Activated CD8-positive, alpha-beta memory T cell treated with anti-CD3 and anti-CD28 coated beads for 1 hour (primary cell): ENCODE measurements at places on chromosomes 13 and 19.

GRCh38 chr19:6586056-6586455 lies 4.9 kb downstream of the CD70 start:
- no peak for DNase-seq

GRCh38 chr13:31956980-31957644 lies 74.5 kb upstream of the FRY start:
- DNase-seq = no peak

DNA sequence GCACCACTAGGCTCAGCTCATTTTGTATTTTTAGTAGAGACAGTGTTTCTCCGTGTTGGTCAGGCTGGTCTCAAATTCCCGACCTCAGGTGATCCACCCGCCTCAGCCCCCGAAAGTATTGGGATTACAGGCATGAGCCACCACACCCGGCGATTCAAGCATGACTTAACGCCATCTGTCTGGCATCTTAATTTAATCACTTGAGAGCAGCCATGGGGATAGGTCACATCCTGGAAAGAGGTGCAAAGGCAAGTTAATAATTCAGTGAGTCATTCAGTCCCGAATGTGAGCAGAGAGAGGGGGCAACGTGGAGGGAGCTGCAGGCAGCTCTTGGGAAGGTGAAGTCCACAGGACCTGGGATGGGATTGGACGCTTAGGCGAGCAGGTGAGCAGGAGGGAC lies 31.7 kb upstream of the USP29 start:
- DNase-seq = no peak

DNA sequence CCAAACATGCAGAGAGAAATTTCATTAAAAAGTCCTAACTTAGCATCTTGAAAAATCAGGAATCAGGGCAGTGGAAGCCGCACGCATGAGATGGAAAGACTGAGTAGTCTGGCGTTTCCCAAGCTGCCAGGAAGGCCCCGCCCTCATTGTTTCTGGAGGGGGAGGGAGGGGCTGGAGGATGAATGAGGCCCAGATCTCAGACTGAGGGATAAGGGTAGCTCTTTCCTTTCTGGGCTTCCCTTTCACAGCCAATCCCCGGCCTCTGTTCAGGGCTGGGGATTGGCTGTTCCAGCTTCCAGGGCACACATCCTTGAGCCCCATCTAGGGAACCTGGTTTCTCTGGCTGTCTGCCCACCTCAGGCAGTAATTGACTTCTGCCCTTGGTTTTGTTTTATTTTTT lies 7.3 kb downstream of the C19orf53 start:
- DNase-seq = no peak

- no peak for DNase-seq
Observed at GRCh38 chr13:36131931-36132297, 732 bp upstream of the DCLK1 start.

DNA sequence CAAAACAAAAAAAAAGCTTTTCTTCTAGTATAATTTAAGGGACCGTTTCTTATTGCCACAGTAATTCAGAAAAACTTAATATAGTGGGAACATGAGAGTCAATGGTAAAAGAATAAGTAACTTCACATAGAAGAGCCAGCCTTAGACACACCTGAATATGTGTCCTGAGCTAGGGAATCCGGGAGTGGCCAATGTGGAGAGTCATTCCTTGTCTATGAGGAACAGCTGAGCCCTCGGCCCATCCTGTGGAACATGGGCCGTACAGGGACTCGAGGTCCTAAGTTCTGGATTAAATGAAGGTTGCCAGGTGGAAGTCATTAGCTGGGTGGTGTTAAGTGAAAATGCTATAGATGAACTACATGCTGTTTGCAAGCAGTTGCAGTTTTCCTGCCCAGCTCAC lies 32.2 kb downstream of the EFNB2 start:
- DNase-seq = no peak

DNA sequence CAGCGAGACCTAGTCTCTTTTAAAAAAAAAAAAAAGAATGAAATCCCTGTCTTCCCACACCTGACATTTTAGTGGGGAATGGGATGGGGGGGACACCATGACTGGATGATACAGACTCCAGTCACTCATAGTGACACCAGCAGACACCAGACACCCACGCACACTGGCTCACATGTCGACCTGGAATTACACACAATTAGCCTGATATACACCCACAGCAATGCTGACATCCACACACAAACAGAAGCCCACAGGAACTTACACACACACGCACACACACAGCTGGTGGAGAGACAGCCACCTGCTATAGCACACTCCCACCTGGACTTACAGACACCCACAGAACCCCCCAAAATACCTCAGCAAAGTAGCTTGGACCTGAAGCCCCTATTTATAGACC lies 8.3 kb upstream of the NANOS3 start:
- DNase-seq = no peak

DNA sequence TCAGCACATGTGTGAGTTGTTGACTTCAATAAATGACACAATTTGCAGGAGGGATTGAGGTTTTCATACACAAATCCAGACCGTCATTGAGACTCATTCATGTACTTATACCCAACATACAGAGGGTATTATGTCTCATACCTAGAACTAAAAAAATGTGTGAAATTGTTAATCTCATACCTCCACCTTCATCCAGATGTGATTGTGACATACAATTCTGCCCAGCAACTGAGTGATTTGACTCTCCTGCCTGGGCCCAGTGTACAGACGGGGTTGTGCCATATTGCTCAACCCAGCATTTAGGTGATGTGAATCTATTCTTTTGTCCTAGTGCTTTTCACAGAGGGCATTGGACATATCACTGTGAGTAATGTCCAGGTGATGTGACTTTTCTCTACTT lies 12.6 kb upstream of the ZNF681 start:
- DNase-seq = no peak

GRCh38 chr19:29260477-29261317 lies 47.7 kb upstream of the UQCRFS1 start:
- DNase-seq = no peak

DNA sequence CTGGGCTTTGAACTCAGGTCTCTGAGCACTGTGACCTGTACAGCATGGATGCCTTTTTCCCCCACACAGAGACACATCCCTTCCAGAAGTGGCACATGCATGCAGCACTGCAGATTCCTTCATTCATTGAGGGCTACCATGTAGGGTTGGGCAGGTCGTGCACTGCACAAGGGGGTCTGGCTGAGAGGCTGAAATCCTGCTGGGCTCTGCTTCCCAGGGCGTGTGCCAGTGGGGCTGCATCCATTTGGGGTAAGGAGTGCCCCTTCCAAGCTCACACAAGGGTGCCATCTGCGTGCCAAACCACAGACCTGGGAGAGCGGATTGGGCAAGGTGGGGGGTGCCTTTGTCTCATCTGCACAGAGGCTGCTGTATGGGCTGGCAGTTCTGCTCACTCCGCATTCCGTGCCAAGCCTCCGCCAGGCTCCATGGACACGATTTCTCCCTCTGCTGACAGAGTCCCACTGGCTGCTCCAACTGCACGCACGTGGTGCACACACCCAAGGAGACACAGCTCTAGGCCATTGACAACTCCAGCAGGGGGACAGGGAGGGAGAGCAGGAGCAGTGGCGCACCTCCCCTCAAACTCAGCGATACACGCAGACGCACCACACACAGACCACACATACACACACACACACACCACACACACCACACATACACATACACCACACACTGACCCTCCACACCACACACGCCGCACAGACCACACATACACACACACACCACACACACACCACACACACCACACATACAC lies 4.5 kb upstream of the SHISA7 start:
- DNase-seq = no peak

DNA sequence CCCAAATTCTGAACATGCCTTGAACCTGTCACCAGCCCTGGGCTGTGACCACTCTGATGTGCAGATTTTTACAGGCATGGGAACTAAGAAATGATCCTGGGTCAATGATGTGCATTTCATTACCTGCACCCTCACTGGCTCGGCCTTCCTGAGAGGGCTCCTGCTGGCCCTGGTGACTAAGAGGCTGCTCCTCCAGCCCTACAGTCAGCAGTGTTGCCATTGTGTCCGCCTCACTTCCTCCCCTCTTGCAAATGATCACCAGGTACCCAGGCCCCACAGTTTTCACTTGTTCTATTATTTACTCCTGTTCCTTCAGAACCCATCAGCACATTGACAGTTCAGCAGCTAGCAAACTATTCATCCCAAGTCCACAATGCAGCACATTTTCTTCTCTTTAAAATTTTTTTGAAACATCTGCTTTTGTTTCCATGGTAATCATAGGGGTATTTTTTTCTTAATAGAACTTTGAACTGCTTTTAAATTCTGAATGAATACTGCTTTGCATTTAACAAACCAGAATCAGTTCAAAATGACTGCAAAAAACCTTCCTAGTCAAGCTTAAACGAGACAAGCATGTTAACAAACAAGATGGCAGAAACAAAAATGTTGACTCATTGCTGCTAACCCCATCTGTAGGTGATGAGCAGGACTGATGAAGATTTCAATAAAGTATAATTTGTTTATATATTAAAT lies 29.3 kb downstream of the STARD13 start:
- no peak for DNase-seq

GRCh38 chr13:80235166-80235966 lies 105.6 kb downstream of the SPRY2 start:
- no peak for DNase-seq

DNA sequence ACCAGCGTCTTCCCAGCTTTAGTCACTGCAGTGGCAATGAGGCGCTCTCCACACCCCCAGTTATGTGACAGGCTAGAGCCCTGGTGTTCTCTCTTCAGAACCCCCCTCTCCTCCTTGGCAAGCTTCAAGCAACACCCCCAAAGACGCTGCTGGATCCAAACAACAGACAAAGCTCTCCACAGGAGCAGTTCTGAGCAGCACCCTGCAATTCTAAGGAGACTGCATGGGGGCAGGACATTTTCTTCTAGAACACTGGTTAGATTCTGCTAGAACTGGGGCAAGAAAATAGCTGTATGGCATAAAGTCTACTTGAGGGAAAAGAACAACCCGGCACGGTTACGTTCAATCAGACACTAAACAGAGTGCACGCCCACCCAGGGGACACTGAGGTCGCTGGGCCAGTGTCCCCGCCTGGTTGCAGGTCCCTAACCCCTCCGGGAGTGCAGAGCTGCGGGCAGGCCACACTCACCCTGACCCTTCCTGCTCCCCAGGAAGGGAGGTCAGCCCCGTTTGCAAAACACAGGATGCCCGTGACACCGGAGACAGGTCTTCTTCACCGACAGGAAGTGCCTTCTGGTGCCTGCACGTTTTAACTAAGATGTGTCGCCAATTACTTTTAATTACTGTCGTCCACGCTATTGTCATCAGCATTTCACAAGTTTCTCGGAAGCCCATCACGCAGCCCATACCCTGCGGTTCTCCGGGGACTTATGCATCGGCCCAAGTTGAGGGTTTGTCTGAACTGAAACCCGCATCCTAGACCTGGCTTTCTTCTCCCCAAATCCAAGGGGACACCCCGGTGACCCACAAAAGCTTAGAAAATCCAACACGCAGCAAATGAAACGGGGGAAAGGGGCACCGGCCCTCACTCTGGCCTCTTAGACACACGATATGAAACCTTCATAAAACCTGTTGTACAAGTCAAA lies 943 bp downstream of the GJB6 start:
- no peak for DNase-seq

DNA sequence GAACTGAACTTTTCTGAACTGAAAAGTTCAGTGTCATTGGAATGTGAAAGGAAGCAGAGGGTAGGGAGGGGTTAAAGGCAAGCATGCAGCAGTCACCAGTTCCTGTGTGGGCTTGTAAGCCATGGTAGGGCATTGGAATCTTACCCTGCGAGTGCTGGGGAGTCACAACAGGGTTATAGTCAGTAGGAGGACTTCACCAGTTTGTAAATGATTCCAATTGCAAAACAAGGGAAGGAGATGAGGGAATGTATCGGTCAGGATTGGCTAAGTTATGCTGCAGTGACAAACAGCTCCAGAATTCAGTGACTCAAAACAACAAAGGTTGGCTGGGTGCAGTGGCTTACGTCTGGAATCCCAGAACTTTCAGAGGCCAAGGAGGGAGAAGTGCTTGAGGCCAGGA lies 12.8 kb downstream of the LYPD3 start:
- DNase-seq = no peak

- no peak for DNase-seq
Observed at GRCh38 chr13:27920677-27921420, 1.0 kb downstream of the PDX1 start.

DNA sequence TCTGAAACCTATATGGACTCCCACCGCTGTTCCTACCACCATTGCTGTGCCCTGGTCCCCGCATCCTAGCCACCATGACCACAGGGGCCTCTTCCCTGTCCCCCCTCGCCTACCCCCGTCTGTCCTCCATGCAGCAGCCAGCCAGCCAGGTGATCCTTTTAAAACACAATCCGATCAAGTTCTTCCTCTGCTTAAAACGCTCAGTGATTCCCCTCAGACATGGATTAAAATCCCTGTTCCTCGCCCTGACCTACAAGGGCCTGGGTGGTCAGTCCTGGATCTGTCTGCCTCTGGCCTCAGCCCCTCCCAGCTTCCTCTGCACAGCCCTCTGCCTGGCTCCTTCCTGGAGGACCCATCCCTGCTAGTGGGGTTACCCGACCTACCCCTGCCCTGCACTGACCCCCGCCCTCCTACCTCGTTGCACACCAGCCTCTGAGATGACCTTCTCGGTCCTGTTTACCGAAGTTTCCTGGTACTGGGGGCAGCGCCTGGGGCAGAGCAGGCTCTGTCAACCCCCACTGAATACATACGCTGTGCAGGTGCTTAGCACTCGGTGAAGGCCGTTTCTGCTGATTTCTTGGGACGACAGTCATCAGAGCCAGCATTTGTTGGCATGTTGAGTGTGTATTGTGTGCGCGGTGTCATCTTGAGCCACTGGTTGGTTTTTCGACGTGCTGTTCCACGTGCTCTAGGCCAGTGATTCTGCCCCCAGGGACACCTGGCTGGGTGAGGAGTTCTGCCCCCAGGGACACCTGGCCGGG lies 14.7 kb upstream of the LENG8 start:
- no peak for DNase-seq

- no peak for DNase-seq
Observed at GRCh38 chr13:21175656-21176214, 617 bp downstream of the SKA3 start.

DNA sequence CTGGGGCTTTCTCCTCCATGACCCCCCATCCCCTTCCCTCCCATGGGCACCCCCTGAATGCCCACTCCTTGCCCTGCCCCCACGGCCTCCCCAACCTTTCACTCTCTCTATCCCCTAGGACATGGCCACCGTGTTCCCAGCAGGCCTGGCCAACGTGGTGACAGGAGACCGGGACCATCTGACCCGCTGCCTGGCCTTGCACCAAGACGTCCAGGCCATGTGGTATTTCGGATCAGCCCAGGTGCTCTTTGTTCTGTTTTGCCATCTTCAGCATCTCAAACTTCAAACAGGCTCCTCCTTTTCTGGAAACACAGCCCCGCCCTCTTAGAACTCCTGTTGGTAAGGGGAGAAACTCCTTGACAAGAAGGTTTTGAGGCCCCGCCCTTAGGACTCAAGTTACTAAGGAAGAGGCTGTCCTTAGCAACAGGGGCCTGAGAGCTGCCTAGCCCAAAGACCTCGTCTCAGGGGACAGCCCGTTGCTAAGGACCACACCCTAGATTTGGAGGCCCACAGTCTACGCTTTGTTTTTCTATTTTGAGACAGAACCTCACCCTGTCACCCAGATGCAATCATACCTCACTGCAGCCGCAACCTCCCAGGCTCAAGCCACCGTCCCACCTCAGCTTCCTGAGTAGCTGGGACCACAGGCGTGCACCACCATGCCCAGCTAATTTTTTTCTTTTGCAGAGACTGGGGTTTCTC lies 5.1 kb upstream of the FLT3LG start:
- peak; percentile 89 for DNase-seq

GRCh38 chr19:40304306-40304705 lies 19.2 kb upstream of the AKT2 start:
- DNase-seq = no peak
